ENCODE measurements at places on chromosomes 7 and 10. TPM values are rescaled to one million over a fixed set of nuclear protein-coding genes. Genes with fewer than 3 reads are reported as not detected.

DNA sequence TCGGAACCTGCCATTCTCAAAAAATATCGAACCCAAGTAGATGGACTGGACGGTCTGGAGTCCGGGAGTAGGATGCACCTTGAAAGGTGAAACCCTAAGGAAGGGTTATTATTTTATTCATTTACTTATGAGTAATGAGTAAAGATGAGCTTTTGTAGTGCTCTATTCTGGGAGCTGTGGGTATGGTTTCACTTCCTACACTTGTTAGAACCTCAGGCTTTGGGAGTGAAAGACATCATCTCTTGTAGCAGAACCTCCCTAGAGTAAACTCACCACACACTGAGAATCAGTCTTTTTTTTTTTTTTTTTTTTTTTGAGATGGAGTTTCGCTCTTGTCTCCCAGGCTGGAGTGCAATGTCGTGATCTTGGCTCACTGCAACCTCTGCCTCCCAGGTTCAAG, 389.4 kb upstream of the AUTS2 start:
- no peaks in the 10 kb centered on the region for H3K27me3 ChIP-seq
- no peaks in the 10 kb centered on the region for H3K4me1 ChIP-seq
- no peaks in the 10 kb centered on the region for H3K36me3 ChIP-seq
- DNase-seq = no peak
- H3K27ac ChIP-seq = no peak overlapping the region
- H3K4me3 ChIP-seq = no peak overlapping the region

DNA sequence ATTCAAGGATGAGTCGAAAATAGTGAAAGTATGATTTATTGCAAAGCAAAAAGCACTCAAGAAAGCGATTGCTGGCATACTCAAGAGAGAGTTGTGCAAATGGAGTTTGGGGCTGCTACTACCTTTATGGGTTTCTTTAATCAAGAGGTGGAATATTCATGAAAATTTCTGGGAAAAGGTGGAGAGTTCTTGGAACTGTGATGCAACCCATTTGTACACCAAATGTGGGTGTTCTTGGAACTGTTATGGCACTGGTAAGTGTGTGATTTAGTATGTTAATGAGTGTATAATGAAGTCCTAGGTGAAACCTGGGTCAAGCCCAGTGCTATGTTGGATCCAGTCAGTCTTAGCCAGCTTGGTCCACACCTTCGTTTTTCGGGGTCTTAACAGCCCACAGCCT, 3.4 kb upstream of the VOPP1 start:
- no peak overlapping the region for H3K27ac ChIP-seq
- no peaks in the 10 kb centered on the region for H3K36me3 ChIP-seq
- no peaks in the 10 kb centered on the region for H3K27me3 ChIP-seq

- H3K36me3 ChIP-seq = no peaks in the 10 kb centered on the region
- peaks cover 25% of the 10 kb centered on the region for H3K4me1 ChIP-seq
- H3K4me3 ChIP-seq = peak within 1 kb of the TSS; percentile 5
Measured at GRCh38 chr10:132785723-132786475, at the start of gene NKX6-2. Gene NKX6-2 (minus strand): TSS chr10:132786147. CDS start chr10:132785948, 199 bp downstream.

DNA sequence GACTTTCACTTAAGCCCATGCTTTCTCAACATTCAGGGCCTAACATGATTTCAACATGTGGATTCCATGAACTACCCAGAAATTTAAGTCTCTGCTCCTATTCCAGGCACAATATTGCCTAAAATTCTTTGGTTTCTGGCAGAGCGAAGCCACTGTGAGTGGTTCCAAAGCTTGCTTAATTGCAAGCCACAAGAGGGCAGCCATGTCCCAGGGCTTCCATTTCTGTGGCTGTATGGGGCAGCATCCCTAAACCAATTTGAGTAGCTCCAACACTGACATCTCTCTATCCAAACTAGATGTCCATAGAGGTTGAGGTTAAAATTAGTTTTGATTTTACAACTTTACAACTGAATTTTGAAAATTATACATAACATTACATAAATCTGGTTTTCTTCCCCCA, 56.3 kb upstream of the MDFIC start:
- H3K27ac ChIP-seq = no peak overlapping the region
- no peaks in the 10 kb centered on the region for H3K36me3 ChIP-seq
- H3K27me3 ChIP-seq = no peaks in the 10 kb centered on the region
- H3K4me1 ChIP-seq = no peaks in the 10 kb centered on the region
- H3K4me3 ChIP-seq = no peak overlapping the region
- DNase-seq = peak; percentile 19

Gene GALNT17
- 66.0 TPM for total RNA-seq

Measured in tibial nerve (tissue), 4 donors.